ENCODE measurements at places on chromosomes 3 and 15. TPM values are rescaled to one million over a fixed set of nuclear protein-coding genes. Genes with fewer than 3 reads are reported as not detected.

ZXDC gene
- polyA plus RNA-seq = 17.2 TPM

CPNE9 gene
- not detected for polyA plus RNA-seq

MAN2C1 gene
- polyA plus RNA-seq = 50.8 TPM

SAMD7 gene
- polyA plus RNA-seq = not detected

AMOTL2 gene
- polyA plus RNA-seq = not detected
